ENCODE measurements at places on chromosomes 7 and 10.

- peak; percentile 95 for DNase-seq
These were observed 26.1 kb upstream of the RSU1 start for GRCh38 chr10:16843252-16843870.

DNA sequence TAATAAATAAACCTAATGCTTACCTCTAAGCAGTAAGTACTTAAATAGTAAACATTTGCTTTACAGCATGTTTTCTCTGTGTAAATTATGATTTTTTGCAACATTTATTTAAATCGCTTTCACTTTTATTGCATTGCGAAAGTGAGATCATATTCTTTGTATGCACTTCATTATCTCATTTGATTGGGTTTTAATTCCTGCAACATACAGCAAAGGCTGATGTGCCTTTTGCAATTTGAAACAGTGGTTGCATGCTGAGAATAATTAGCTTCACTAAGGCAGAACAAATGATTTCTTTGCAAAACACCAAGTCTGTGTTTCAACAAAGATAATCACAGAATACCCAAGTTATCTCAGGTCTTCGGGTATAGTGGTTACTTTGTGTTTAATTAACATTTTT is 16.3 kb upstream of the THSD7A start:
- no peak for DNase-seq

GRCh38 chr10:17528306-17528862 is 74.0 kb upstream of the ST8SIA6 start:
- DNase-seq: no peak

DNA sequence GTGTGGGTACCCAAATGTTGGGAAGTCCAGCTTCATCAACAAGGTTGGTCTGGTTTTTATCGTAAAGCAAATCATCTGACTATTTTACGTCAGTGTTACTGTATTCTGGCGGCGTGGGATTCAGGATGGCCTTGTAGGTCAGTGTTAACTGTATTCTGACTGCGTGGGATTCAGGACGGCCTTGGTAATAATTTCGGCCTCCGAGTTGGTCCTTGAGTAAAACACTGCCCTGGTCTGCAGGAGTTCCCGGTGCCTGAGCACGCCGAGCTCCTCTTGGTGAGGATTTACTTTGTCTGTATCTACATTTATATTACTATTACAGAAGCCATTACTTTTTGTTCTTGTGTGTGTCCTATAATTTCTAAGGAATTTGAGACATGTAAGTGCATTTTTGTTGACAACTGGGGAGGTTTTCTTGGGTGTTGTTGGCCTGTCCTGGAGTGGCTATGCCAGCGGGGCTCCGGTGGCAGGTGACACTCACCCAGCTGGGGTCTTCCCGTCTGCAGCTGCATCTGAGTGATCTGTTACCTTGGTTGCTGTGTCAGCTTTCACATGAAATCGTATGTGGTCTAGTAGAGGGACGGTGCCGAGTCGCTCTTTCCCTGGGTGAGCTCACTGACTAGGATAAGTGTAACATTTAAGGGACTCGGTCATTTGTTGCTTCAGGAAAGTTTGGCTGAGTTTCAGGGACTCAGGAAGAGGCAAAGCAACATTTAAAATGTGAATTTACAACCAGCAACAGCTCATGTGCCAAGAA is 9.2 kb downstream of the GTPBP4 start:
- DNase-seq: no peak

- DNase-seq: no peak
These were observed 2.8 kb upstream of the CFAP43 start for GRCh38 chr10:104234934-104235333.

DNA sequence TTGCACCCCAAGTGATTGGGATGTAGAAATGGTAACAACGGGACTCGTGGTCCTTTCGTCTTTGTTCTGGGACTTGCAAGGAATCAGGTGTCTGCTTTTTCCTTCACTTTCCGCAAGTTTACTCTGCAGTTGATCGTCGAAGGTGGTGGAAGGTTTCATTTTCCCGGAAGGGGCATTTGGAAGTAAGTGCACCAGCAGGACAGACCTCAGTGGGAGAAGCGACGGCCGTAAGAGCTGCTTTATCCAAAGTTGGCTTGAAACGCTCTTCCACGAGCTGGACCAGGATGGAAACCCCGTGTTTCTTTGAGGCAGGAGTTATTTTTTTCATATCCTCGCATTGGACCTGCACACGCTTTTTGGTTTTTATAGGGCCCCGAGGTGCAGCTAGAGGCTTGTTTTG is 1.2 kb downstream of the BRI3 start:
- no peak for DNase-seq

GRCh38 chr10:10849306-10849705 is 168.4 kb upstream of the CELF2 start:
- no peak for DNase-seq

- no peak for DNase-seq
These were observed at the start of gene FEZF1 for GRCh38 chr7:122304319-122304975. Gene FEZF1, minus strand, starts transcription at chr7:122304750. Its CDS starts 313 bp downstream, at chr7:122304437.

DNA sequence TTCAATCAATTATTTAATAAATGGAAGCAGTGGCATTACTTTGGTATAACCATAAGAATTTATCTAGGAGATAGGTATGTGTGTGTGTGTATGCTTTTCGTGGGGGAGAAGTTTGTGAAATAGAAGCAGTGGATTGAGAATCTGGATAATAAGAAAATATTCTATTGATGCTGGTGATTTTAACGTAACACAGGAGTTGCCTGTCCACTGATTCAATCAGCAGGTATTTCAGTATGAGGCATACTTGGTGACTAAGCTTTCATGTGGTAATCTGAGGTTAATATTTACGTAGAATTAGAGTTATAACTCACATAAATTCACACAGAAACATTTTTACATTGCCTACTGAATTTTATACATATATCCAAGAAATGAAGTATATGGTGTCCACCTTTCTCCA is 568.0 kb downstream of the ZWINT start:
- no peak for DNase-seq

DNA sequence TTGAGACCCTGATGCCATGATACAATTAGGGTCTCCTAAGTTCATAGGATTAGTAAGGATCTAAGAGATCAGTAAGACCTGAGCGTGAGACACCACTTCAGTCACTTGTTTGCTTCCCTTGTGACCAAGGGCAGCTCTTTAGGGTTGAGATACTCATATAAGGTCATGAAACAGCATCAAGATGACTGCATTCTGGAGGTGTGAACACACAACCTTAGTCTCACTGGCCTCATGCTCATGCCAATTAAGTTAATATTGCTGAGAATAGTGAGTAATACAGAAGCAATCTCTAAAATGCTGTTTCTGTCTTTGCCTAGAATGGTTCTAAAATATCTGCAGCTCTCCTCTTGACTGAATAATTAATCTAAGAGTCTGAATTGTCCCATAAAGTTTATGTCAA is 39.6 kb upstream of the KLHL7 start:
- DNase-seq: no peak

GRCh38 chr10:4033341-4033896 is 248.4 kb upstream of the KLF6 start:
- DNase-seq: peak; percentile 78

DNA sequence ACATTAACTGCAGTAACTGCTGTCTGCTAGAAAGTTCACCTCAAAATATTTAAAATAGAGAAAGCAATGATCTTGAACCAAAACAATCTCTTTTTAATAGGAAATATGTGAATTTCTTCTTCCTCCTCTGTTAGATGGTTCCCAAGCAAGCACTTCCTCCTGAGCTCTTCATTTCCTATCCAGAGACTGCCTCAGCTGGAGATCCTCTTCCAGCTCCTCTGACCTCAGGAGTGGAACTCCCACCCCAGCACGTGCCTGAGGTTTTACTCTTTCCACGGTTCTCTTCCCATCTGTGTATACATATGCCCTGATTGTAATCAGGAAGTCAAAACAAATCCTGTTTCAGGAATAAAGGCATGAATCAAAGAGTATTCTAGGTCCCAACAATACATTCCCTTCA is 5.6 kb downstream of the DENND11 start:
- DNase-seq: peak; percentile 57

DNA sequence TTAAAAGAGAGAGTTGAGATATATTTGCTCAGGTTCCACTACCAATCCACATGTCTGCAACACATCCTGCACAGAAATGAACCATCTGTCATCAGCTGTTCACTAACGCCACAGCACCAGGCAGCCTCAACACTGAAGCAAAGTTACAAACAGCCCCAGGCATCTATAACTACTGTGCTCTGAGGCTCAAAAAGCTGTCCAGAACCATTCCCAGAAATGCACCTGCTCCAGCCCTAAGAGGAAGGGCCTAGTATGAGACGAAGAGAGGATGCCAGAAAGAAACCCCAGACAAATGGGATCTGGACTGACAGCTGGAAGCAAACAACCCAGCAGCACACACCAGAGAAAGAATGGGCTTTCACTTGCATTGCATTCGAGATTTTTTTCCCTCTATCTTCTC is 159.3 kb downstream of the ELMO1 start:
- no peak for DNase-seq

DNA sequence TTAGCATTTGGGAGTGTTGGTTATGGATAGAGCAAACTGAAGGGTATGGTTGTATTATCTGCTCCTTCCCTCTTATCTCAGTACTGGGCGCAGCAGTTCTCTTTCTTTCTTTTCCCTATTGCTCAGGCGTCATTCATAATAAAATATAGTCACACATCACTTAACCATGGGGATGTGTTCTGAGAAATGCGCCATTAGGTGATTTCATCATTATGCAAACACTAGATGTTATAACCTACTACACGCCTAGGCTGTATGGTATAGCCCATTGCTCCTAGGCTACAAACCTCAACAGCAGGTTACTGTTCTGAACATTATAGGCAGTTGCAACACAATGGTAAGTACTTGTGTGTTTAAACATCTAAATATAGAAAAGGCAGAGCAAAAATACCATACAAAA is 401.7 kb downstream of the EXOC4 start:
- DNase-seq: no peak

DNA sequence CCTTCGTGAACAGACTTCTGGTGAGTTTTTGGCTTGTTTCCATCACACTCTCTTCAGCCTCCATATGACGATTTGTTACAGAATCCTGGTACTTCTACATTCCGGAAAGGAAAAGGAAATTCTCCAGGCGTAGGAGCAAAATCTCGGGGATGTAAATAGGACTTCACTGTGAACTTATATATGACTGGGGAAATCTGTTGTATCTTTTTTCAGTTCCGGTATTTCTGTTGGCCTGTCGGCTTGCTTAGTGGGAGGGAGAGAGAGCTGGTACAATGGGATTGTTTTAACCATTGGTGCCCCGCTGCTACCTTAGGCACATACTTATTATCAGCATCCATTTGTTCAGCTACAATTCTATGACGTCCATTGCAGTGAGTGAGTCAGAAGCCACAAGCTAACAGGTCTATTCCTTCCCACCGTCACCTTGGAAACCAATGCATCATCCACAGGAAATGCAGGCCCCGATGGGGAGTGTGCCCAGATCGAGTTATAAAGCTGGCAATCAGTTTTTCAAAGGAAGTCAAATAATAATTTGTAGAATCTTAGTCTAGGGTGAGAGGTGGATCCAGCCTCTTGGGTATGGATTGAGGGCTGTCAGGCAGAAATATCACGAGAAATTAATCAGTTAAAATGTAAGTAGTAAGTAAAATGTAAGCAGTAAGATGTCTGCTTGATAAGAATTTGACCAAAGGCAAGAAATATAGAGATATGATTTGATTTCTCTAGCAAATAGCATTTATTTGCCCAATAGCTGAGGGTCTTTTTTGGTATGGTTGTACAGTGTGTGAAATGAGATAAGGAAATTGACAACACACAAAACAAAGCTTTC is 92.0 kb upstream of the MKLN1 start:
- peak; percentile 75 for DNase-seq

DNA sequence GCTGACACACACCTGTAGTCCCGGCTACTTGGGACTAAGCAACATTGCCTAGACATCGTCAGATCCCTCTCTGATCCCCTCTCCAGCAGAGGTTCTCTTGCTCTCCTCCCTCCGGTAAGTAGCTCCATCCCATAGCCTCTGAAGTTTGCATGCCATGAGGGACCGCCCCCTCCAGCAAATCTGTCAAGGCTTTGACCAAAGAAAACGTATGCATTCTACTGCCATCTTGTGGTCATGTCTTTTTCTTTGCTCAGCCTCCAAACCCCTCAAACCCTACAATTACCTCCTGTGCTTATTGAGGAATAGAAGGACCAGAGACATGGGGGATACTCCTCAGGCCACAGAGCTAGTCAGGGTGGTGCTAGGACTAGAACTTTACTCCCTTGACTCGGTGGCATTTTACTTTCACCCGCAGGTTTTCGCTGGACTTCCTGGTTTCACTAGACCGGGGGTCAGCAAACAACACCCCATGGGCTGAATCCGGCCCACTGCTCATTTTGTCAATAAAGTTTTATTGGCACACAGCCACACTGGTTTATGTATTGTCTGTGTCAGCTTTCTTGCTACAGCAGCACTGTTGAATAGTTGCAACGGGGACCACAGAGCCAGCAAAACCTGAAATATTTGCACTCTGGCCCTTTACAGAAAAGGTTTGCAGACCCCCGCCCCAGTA is 202.6 kb upstream of the FOXK1 start:
- peak; percentile 42 for DNase-seq

DNA sequence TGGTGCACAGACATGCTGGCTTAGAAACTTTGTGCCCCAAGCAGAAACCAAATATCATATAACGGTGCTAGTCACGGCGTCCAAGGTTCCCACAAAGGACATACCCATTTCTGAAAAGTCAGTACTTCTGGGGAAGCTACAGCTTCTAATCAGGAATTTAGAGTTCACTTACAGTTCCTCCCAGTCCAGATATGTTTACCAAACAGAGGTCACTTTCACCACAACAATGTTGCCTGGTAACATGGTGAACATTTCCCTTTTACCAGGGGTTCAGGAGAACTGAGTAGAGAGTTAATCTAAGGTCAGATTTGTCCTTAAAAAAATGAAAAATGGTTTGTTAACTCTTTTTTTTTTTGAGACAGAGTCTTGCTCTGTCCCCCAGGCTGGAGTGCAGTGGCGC is 265.9 kb upstream of the MKLN1 start:
- DNase-seq: no peak

- DNase-seq: no peak
These were observed 25.5 kb upstream of the FAM221A start for GRCh38 chr7:23654508-23654907.

DNA sequence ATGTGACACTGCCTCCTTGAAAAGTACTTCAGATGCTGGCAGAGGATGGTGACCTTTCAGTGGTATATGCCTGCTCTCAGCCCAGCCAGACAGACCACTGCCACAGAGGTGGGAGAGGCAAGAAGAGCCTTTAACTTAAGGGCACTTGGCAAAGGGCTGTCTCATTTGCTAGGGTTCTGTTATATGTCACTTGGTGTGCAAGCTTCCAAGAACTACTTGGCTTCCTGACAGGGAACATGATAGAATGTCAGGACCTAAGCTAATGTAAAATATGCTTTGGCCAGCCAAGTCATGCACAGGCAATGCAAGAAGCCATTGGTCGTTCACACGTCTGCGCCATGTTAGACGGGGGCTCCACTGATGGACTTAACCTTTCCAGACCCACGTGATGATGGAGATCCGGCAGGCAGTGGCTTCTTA is 54.7 kb downstream of the RBM20 start:
- no peak for DNase-seq
